Liver (tissue), 10 donors: ENCODE measurements at places on chromosomes 1 and 21.

DNA sequence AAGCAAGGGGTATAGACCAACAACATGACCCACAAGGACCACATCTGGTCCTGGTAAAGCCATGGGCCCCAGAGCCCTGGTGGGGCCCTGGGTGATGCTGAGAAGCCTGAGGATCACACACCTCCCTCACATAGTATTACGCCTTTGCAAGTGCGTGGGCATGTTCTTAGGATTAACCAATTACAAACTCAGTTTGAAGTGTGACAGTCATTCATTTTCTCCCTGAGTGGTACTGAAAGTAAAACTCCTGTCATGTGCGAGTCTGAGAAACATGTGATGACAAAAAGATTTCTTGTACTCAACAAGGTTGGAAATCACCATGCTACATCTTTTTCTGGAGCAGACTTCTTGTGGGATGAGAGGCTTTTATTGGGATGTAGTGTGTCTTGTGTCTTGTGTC is 315.3 kb upstream of the DUSP10 start:
- no peaks in the 10 kb centered on the region for H3K27me3 ChIP-seq
- H3K4me3 ChIP-seq: no peak overlapping the region
- DNase-seq: no peak
- H3K4me1 ChIP-seq: peaks cover 7% of the 10 kb centered on the region
- peak overlapping the region; percentile 96 for H3K27ac ChIP-seq

DNA sequence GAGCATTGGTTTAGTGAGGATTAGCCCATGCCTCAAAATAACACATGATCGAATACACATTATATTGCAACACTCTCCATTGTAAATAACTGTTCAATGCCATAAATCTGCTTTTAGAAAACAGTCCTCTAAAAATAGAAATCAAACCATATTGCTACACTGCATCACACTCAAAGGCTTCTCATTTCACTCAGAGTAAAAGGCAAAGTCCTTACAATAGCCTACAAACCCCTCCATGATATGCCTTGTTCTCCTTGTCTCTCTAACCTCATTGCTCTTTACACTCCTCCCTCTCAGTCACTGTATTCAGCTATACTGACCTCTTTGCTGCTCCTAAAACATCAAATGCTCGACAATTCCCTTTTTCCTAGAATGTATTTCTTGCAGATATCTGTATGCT is 64.2 kb downstream of the CYYR1 start:
- no peak overlapping the region for H3K4me3 ChIP-seq
- DNase-seq: no peak
- H3K27me3 ChIP-seq: no peaks in the 10 kb centered on the region
- no peaks in the 10 kb centered on the region for H3K4me1 ChIP-seq
- H3K27ac ChIP-seq: no peak overlapping the region

DNA sequence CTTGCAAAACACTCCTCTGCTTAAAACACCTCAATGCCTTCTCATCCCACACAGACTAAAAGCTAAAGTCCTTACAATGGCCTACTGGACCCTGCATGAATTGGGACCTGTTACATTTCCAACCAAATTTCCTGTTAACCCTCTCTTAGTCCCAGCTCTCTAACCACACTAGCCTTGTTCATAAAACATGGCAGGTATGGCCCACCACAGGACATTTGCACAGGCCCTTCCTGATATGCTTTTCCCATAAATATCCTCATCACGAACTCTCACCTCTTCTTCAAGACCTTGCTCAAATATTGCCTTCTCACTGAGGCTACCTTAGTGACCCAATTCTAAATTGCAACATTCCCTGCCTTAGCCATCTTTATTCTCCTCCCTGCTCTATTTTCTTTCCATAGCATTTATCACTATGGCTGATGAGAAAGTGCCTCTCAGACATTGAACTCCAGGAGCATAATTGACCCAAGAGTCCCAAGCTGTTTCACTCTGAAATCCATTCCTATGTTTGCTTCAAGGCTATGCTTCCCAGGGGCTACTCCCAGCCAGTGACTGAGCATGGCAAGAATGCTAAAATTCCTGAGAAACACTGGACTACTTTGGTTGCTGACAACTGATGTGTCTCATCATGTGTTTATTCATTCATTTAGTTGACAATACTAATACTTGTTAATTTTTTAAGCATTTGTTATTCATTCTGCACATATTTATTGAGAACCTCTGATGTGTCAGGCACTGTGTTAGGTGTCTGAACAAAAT is 2.7 kb upstream of the PALMD start:
- no peak overlapping the region for H3K27ac ChIP-seq
- no peak for DNase-seq
- H3K36me3 ChIP-seq: no peaks in the 10 kb centered on the region
- no peaks in the 10 kb centered on the region for H3K4me1 ChIP-seq
- no peak overlapping the region for H3K4me3 ChIP-seq

DNA sequence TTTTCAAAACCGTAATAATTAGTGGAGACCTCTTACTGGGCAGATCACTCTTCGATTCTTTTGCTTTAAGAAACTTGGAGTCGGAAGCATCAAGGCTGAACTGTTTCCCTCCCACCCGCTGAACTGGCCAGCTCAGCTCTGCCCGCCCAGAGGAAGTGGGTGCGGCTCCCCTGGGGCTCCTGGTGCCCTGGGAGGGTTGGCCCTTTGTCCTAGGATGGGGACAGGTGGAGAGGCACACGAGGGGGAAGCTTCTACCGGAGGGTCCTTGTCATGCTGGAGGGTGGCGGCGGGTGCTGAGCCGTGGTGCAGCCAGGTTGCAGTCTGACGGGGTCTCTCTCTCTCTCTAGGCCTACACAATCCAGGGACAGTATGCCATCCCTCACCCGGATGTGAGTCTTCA is 64.3 kb upstream of the COL6A1 start:
- H3K27ac ChIP-seq: no peak overlapping the region
- no peak overlapping the region for H3K4me3 ChIP-seq
- no peaks in the 10 kb centered on the region for H3K36me3 ChIP-seq
- H3K4me1 ChIP-seq: no peaks in the 10 kb centered on the region
- H3K27me3 ChIP-seq: no peaks in the 10 kb centered on the region

- H3K4me1 ChIP-seq: no peaks in the 10 kb centered on the region
- no peak overlapping the region for H3K4me3 ChIP-seq
- DNase-seq: no peak
These were observed 163.2 kb downstream of the LRRC40 start for GRCh38 chr1:70042090-70042731.

DNA sequence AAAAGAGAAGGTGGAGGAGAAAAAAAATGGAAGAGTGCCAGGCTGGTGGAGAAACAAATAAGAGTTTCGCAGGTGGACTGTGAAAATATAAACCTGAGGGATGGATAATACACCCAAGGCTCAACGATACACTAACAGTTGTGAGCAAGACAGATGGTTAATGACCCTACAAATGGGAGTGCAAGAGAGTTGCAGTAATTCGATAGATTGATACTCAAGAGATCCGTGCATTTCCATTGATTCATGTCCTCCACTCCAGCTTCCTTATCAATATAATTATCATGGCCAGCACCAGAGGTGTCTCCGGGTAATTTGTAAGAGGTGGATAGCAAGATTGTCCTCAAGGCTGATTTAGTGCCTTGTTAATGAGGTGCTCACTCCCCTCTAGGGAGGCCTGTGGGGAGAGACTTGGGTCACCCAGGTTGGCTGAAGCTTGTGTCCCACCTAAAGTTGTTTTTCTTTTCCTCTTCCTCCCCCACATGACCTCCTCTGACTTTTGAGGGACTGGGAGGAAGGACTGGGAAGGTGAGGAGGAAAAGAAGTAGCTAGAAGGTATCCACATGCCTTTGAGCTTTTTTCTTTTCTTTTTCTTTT is 221.8 kb upstream of the KIAA0040 start:
- peaks cover 6% of the 10 kb centered on the region for H3K27me3 ChIP-seq
- H3K4me3 ChIP-seq: no peak overlapping the region
- DNase-seq: no peak

GRCh38 chr21:36910581-36911307 is 55.7 kb downstream of the HLCS start:
- no peak overlapping the region for H3K27ac ChIP-seq
- H3K27me3 ChIP-seq: no peaks in the 10 kb centered on the region
- no peak overlapping the region for H3K4me3 ChIP-seq

GRCh38 chr1:4016351-4017130 is 116.5 kb upstream of the C1orf174 start:
- H3K27me3 ChIP-seq: no peaks in the 10 kb centered on the region
- H3K36me3 ChIP-seq: no peaks in the 10 kb centered on the region
- H3K4me3 ChIP-seq: no peak overlapping the region
- H3K4me1 ChIP-seq: no peaks in the 10 kb centered on the region

DNA sequence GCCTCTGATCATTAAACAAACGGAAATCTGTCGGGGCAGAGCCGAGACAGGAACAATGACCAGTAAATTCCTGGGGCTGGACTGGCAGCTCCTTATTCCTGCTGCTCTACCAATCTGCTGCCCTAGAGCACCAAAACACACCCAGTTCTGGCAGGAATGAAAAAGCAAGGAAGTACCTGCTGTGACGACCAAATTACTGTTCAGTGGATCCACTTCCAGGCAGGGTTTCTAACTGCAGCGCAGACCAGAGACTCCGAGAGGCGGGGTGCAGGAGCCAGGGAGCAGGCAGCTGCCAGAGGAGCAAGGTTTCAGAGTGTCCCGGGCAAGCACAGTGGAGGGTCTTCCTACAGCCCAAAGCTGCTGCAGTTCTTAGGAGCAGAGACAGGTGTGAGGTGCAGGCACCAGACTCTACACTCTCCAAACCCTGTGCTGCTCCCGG is 32.4 kb downstream of the KANK4 start:
- no peak overlapping the region for H3K27ac ChIP-seq
- no peak for DNase-seq
- H3K4me3 ChIP-seq: no peak overlapping the region
- H3K27me3 ChIP-seq: no peaks in the 10 kb centered on the region
- H3K4me1 ChIP-seq: peaks cover 8% of the 10 kb centered on the region

- H3K4me1 ChIP-seq: no peaks in the 10 kb centered on the region
- H3K4me3 ChIP-seq: no peak overlapping the region
- no peaks in the 10 kb centered on the region for H3K36me3 ChIP-seq
- no peak for DNase-seq
These were observed 258.4 kb downstream of the LRRC40 start for GRCh38 chr1:69946935-69947334.

GRCh38 chr1:54480525-54480848 is 67.5 kb upstream of the ACOT11 start:
- H3K4me1 ChIP-seq: peaks cover 6% of the 10 kb centered on the region
- H3K27ac ChIP-seq: no peak overlapping the region
- DNase-seq: no peak
- H3K4me3 ChIP-seq: no peak overlapping the region
- no peaks in the 10 kb centered on the region for H3K36me3 ChIP-seq
- H3K27me3 ChIP-seq: no peaks in the 10 kb centered on the region

GRCh38 chr1:173864179-173864867 is 3.5 kb downstream of the GAS5 start:
- peaks cover 7% of the 10 kb centered on the region for H3K4me1 ChIP-seq
- H3K36me3 ChIP-seq: peaks cover 4% of the 10 kb centered on the region
- no peaks in the 10 kb centered on the region for H3K27me3 ChIP-seq
- no peak for DNase-seq
- H3K4me3 ChIP-seq: no peak overlapping the region

GRCh38 chr1:163922743-163923201 is 601.0 kb downstream of the NUF2 start:
- H3K4me3 ChIP-seq: no peak overlapping the region
- no peaks in the 10 kb centered on the region for H3K36me3 ChIP-seq
- H3K27ac ChIP-seq: no peak overlapping the region
- H3K27me3 ChIP-seq: no peaks in the 10 kb centered on the region
- DNase-seq: no peak
- no peaks in the 10 kb centered on the region for H3K4me1 ChIP-seq

- DNase-seq: no peak
- H3K4me1 ChIP-seq: no peaks in the 10 kb centered on the region
- H3K27me3 ChIP-seq: no peaks in the 10 kb centered on the region
- no peak overlapping the region for H3K4me3 ChIP-seq
- no peak overlapping the region for H3K27ac ChIP-seq
These were observed 47.9 kb downstream of the LGR6 start for GRCh38 chr1:202241376-202242079.

DNA sequence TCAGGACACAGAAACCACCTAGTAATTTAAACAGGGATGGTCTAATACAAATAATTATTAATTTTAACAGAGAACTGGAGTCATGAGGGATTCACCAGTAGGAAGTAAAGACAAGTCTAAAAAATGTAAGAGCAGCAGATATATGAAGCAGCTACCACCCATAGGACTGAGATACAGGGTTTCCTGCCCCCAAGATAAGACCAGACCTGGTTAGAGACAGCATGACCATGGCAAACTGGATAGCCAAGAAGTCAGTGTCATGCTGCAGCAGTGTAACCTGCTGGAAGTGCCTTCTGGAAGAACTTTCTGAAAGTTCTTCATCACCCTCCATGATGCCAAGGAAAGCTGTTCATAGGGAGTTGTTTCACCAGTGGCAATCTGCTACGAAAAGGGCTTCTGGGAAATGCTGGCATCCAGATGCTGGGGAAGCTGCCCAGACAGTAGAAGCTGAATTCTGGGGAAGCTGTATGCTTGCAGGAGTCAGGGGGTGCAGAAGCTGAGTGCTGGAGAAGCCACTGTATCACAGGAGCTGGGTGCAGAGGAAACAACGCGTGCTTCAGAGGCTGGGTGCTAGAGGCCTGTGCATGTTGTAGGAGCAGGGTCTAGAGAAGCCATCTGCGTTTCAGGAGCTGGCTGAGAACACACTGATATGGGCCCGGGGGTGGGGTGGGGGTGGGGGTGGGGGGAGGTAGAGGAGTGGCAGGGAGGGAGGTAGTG is 356.4 kb downstream of the DISC1 start:
- H3K36me3 ChIP-seq: no peaks in the 10 kb centered on the region
- H3K4me3 ChIP-seq: no peak overlapping the region
- no peaks in the 10 kb centered on the region for H3K4me1 ChIP-seq
- no peak for DNase-seq
- H3K27ac ChIP-seq: no peak overlapping the region

DNA sequence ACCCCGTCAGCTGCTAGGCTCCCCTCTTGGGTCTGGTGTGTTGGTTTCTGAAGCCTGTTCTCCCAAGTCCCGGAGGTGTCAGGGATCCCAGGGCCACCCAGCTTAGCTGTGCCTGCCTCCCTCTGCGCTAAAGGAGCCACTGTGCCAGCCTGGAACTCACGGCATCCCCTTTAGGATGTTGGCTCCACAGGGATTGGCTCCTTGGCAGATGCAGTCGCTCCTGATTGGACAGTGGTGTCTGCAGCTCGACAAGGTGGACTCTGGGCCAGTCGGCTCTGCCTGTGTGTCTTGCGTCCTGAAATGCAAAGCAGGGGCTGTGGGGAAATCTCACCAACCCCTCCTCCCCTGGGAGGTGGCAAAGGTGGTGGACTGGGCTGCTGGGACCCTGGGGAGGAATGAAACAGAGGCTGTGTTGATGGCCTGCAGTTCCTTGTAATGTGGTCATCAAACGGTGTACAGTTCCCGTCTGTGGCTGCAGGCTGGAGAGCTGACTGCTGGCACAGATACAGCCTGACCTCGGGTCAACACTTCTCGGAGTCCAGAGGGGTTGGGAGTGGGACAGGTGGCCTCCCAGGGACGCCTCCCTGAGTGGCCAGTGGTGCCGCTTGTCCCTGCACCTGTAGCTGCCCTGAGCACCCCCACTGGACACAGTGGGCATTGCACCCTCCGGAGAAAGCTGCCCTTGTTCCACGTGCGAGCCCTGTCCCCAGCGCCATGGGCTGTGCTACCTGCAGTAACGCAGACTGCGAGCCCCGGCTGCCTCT is 11.5 kb upstream of the KCNAB2 start:
- H3K36me3 ChIP-seq: no peaks in the 10 kb centered on the region
- H3K4me1 ChIP-seq: no peaks in the 10 kb centered on the region
- H3K4me3 ChIP-seq: no peak overlapping the region
- no peaks in the 10 kb centered on the region for H3K27me3 ChIP-seq
- peak; percentile 48 for DNase-seq
